ENCODE measurements at places on chromosomes 6 and 20. TPM values are rescaled to one million over a fixed set of nuclear protein-coding genes. Genes with fewer than 3 reads are reported as not detected.

Gene FAM162B
- total RNA-seq, result not detected

Gene BTNL2
- total RNA-seq, result not detected

Gene CALHM5
- total RNA-seq, result not detected

Gene METTL24
- total RNA-seq, result not detected

Gene NKAPL
- total RNA-seq, result not detected

Gene LGSN
- total RNA-seq, result not detected

Gene FILIP1
- not detected for total RNA-seq

Gene CTCFL
- total RNA-seq, result not detected

Gene TRDN
- not detected for total RNA-seq

Gene EYS
- 0.07 TPM for total RNA-seq

Gene SEL1L2
- not detected for total RNA-seq

Gene ADGB
- total RNA-seq, result not detected

Gene ATG5
- total RNA-seq, result 38.8 TPM

Gene PPP1R3G
- total RNA-seq, result 3.2 TPM

Gene L3MBTL3
- total RNA-seq, result 3.0 TPM

Gene BPIFB4
- not detected for total RNA-seq

Gene ARHGAP40
- total RNA-seq, result not detected

Gene EMILIN3
- total RNA-seq, result not detected

Gene COL10A1
- not detected for total RNA-seq

Gene FRK
- total RNA-seq, result 0.46 TPM

Gene TBXT
- not detected for total RNA-seq

Gene ZSCAN23
- total RNA-seq, result 3.4 TPM

Gene SYS1
- total RNA-seq, result 32.5 TPM

Gene PLCG1
- 112 TPM for total RNA-seq

Gene MMP24OS
- total RNA-seq, result 22.7 TPM

Gene EEF1A2
- 463 TPM for total RNA-seq

Gene KLHDC3
- 76.0 TPM for total RNA-seq

Gene TSHZ2
- not detected for total RNA-seq

Gene ID1
- 774 TPM for total RNA-seq
